Body of pancreas (tissue), 4 donors: ENCODE measurements at places on chromosomes 2 and 18. TPM values are rescaled to one million over a fixed set of nuclear protein-coding genes. Genes with fewer than 3 reads are reported as not detected.

Gene RGPD4
- total RNA-seq = not detected

Gene SERPINB5
- not detected for total RNA-seq

Gene ANKRD30B
- total RNA-seq = 0.26 TPM

Gene CDKL4
- total RNA-seq = 0.52 TPM

GRCh38 chr18:57759650-57760049, 43.5 kb downstream of the ATP8B1 start:
- no peak for DNase-seq

GRCh38 chr2:6864923-6865345, 773 bp downstream of the CMPK2 start:
- no peak for DNase-seq

DNA sequence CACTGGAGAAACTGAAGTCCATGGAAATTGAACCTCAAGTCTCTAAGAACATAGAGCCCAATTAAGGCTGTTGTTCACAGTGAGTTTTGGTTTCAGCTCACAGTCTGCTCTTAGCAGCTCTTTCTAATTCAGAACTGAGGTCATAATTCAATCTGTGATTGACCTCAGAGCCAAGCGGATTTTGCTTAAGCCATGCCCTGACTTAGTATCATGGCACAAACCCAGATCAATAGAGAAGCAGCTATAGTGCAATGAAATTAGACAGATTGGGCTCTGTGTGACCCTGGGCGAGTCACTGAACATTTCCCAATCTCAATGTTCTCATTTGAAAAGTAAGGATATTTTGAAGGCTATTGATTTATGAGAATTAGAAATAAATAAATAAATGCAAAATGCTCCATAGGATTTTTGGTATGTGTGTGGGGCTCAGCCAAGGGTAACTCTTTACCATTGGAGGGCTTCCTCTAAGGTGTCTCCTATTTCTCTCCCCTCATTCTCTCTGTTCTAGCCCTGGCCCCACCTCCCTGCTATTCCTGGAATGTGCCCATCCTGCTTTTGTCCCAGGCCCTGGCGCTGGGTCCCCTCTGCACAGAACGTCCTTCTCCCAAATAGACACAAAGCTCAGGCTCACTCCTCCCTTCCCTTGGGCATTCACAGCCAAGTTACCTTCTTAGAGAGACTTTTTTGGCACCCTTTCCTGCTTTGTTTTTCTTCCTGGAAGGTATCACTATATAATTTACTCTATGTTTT, 239.6 kb downstream of the LPIN1 start:
- DNase-seq = no peak

- DNase-seq = no peak
Observed at GRCh38 chr2:26246818-26247217, 2.1 kb downstream of the HADHB start.

DNA sequence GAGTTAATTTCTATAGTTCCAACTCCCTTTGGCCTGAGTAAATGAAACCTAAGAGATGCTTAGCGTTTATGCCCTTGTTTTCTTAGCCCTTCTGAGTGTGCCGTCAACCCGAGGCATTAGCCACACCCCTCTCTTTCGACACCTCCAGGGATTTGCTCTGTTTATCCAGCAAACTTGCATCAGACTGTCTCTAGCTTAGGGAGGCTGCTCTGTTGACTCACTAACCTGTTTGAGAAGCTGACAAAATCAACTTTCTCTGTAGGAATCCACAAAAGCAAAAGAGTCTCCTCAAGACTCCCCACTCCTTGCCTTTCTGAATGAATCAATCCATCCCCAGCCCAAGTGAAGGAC, 317.6 kb downstream of the TNS1 start:
- peak; percentile 8 for DNase-seq

GRCh38 chr18:47748847-47749599, 181.4 kb downstream of the SMAD2 start:
- peak; percentile 74 for DNase-seq
